ENCODE measurements at places on chromosomes 1 and 21.

- no peak for DNase-seq
These were observed 432 bp downstream of the AKT3 start for GRCh38 chr1:243849421-243850201.

DNA sequence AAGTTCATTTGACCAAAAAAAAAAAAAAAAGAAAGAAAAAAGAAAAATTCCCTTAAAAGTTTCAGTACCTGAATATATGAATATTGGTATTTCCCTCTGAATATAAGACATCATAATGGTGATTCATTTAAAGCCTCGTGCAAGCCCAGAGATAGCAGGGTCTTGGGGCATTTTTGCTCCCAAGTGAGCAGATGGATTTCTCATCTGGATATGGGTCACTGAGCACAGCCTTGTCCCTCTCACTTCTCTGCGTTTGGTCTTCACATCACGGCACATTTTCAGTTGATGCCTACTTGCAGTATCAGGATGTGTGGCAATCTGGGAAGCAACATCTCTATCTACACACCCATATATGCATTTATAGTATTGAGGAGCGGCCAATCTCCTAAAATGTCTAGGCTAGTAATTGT, 12.7 kb downstream of the CD58 start:
- no peak for DNase-seq

DNA sequence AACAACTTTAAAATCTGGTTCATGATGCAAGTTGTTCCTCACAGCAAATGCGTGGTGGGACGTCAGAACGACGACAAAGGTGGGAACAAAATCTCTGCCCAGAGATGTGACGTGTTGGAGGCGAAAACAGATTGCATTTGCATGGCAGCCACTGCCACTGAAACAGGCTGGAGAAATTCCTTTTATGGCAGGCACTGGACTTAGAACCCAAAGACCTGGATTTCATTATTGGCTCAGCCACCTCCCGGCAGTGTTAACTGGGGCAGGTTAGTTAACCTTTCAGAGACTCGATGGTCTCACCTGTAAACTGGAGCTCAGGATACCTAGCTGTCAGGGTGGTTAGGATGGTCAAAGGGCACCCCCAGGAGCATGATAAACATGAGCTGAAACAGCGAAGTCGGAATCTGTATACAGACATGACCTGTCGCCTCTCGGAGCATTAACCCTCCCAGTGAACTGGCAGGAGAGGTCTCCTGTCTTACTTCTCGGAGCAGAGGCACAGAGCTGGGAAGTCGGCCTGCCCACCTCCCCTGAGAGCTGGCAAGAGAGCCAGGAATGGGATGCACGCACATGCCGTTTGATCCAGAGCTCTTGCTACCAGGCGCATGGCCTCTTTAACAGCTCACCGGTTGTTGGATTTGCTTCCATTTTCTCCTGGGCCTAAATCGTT, 59.2 kb upstream of the TARBP1 start:
- DNase-seq: no peak

DNA sequence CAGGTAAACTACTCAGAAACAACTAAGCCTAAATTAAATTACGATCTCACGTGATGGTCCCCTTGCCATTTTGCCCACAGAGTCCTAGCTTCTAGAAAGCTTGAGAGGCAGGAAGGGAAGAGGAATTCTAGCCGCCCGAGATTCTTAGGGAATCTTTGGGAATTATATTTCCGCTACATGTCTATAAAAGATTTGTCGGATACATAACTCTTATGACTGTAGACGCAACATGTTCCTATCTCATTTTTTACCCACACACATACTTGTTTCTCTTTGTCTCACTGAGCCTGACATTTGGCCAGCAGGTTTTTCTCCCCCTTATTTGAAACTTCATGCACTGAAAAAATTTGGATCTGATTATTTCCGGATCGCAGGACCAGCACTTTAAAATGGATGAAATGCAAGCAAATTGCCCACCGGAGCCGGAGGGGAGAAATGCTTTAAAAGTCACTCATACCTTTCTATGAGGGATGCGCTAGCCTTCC, 5.5 kb downstream of the GLIS1 start:
- DNase-seq: no peak

- no peak for DNase-seq
These were observed 3.5 kb downstream of the TNFRSF14 start for GRCh38 chr1:2559509-2560298.

DNA sequence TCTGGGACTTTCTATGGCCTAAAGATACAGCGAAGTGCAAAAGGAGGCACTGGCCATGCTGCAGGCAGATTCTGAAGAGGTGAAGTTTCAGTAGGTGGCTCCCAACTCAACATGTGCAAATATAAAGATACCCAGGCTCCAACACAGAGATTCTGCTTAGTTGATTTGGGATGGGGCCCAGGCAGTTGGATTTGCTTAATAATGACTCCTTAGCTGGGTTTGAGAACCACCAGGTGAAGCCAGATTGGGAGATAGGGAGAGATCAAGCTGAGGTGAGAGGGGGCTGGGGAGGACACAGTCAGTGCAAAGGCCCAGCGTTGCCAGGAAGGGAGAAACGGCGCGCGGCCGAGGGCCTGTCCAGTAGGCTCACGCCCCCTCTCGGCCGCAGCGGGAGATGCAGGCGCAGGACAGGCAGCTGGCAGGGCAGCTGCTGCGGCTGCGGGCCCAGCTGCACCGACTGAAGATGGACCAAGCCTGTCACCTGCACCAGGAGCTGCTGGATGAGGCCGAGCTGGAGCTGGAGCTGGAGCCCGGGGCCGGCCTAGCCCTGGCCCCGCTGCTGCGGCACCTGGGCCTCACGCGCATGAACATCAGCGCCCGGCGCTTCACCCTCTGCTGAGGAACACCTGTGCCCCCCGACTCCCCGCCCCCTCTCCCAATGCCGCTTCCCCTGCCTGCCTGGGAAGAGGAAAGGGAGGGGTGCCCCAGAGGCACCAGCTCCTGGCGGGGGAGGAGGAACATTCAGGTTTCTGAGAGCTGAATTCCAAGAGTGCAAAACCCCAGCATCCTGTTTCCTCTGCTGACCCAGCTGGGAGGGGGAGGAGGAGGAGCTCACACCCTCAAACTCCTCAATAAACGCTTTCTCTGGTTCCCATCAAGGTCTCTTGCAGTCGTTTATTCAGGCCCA, 1.2 kb downstream of the FAM167B start:
- no peak for DNase-seq

DNA sequence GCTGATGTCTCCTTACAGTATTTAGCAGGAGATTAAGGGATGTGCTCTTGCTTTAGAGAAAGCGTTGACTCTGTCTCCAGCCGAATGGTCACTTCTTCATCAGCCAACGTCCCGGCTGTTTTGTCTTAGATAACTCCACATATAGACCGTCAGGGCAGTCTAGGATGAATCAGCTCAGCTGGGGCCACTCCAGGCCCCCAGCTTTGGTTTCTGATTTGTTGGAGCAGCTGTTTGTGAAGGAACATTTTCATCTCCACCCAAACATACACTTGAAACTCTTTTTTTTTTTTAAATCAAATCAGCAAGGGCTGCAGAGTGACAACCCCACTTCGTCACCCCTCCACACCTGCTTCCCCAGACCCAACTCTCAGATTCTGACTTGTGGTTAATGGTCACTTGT, 206.1 kb upstream of the GALNT2 start:
- no peak for DNase-seq

GRCh38 chr1:212532469-212533147, 76.0 kb upstream of the ATF3 start:
- DNase-seq: no peak

DNA sequence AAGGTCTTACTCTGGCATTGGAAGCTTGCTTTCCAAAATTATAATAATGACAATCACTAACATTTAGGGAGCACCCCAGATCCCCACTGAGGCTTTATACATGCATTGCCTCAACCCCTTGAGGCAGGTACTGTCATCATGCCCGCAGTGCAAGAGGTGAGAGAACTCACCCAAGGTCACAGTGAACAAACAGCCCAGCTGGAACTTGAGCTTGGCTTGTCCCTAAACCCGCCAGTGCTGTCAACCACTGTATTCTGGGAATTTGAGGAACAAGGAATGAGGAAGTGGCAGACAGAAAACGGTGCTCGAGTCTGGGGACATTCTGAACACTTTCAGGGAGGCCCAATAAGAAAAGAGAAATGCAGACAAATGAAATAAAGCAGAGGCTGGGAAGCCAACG, 34.6 kb upstream of the TLR5 start:
- no peak for DNase-seq

- no peak for DNase-seq
These were observed 106.8 kb upstream of the CACHD1 start for GRCh38 chr1:64363111-64363510.

DNA sequence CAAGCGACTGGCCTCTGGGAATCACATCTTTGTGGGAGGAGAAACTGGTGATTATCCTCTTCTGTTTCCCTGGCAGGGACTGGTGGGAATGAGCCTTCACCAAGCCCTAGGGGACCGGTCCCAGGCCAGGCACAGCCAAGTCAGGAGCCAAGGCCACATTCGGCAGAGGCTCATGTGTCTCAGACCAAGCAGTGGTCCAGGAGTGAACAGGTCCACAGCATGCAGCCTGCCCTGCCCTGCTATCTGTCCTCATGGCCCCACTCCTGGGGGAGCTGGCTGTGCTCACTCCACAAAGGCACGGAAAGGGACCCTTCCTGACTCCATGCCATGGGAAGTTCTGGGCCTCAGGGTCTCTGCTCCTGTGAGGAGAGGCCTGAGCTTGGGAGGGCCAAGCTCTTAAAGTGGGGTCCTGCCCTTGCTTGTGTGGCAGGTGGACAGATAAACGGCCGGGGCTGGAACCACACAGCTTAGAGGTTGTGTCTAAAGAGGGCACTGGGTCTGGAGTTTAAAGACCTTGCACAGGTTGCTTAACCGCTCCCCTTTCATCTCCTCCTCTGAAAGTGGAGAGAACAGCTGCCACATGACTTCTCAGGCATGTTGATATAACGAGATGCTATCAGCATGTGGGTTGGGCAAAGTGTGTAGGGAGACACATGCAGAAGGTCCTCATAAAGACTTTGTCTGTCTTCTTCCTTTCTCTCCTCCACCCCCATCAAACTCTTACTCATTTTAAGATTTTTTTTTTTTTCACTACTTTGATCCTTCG, 57.5 kb downstream of the CASQ2 start:
- no peak for DNase-seq

DNA sequence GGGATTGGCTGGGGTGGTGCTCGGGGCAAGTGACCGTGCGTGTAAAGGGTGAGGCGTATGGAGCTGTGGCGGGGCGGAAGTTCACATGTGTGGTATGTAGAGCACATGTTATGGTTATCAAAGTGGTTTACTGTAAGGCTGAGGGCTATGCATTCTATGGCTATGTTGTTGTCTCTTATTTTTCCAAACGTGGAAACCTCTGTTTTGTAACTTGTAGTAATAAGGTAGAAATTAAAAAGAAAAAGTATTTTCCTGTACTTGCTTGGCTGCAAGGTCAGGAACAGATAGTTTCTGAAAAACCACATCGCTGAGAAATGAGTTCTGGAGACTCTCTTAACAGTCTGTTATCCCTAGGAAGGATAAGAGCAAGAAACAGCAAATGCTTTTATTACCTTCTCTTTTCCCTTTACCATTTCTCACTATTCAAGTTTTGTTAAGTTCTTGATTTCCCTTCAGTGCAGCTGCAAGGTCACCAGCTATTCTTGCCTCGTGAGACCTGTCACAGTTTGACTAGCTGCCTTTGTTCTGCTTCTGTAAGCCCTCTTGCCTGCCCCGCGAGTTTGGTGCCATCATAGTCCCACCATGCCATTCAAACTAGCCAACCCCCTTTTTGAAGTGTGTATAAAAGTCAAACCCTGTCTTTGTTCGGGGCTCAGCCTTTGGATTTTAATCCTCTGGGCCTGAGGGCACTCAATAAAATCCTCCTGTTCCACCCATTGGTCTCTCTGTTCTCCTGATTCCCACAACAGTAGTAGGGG, 9.5 kb downstream of the RNU1-2 start:
- peak; percentile 96 for DNase-seq

DNA sequence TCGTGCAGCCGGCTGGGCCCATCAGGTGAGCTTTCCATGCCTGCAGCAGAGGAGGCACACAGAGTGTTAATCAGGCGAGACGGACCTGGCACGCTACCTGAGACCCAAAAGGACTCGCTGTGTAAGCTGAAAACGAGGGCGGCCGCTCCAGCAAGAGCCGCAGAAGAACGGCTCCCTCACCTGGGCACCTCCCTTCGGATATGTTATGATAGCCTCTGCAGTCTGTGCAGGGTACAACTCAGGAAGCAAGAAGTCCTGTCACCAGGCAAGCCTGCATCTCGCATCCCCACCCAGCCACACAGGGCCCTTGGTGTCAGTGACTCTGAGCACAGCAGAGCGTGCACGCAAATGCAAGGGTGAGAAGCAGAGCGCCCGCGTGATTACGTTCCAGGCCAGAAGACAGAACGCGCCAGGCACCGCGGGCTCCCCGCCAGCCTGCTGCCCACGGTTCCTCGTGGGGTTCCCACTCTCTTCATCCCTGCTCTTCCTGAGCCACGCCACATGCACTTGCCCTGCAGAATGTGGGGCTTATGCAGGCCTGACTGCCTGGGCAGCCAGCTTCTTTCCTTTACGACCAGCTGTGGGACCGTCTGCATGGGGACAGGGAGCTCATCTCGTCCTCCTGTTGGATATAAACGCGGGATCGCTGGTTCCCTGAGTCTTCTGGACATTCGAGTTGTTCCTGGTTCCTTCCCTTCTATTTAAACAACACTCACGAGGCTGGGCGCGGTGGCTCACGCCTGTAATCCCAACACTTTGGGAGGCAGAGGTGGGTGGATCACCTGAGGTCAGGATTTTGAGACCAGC, 20.2 kb upstream of the LRRC47 start:
- DNase-seq: no peak

- DNase-seq: no peak
These were observed 66.8 kb downstream of the SLX9 start for GRCh38 chr21:45006536-45007095.

DNA sequence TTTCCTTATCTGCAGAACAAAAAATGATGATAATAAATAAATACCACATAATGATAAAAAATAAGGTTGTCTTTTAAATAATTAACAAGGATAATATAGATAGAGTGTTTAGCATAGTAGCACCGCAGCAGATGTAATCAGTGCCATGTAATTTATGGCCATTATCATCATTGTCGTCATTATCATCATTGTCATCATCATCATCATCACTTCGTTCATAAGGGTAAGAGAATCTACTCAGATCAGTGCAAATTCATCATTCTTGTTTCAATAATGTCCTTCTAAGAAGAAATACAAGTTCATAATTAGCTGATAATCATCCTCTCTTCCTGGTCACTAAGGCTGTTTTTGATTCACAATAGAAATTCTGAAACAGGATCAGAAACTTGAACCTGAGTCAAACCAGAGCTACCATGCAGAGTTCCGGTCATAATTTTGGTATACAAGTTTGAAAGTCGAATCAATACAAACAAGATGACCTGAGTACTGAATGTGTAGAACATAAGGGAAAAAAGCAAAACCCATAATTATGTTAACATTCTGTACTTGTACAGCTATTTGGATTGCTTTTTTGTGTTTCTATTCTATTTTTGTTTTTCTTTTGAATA, 172.0 kb downstream of the LRRC40 start:
- no peak for DNase-seq

- no peak for DNase-seq
These were observed 88.2 kb upstream of the ABCD3 start for GRCh38 chr1:94329986-94330385.

DNA sequence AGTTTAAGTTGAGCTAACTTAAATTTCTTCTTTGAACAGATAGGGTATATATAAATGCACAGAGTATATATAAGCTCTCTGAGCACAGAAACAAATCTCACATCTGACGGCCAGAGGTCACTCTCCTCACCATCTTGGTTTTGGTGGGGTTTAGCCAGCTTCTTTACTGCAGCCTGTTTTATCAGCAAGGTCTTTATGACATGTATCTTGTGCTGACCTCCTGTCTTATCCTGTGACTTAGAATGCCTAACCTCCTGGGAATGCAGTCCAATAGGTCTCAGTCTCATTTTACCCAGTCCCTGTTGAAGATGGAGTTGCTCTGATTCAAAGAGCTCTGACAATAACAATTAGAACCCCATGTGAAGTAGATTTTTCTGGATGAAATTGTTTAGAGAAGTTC, 1.6 kb upstream of the MOV10 start:
- DNase-seq: no peak
